ENCODE measurements at places on chromosomes 2 and 18. TPM values are rescaled to one million over a fixed set of nuclear protein-coding genes. Genes with fewer than 3 reads are reported as not detected.

The TFCP2L1 gene
- 0.33 TPM for total RNA-seq

The CCT4 gene
- total RNA-seq = 194 TPM

The ALPG gene
- not detected for total RNA-seq

The EMX1 gene
- total RNA-seq = 0.16 TPM

The MAP4K4 gene
- 77.7 TPM for total RNA-seq

The CRYBA2 gene
- total RNA-seq = not detected

The CYP27A1 gene
- 26.1 TPM for total RNA-seq

The POU3F3 gene
- 0.98 TPM for total RNA-seq

The NEU2 gene
- total RNA-seq = not detected
